ENCODE measurements at places on chromosomes 3 and 15.

GRCh38 chr3:95751509-95751908, 1062.9 kb upstream of the EPHA6 start:
- DNase-seq: no peak

DNA sequence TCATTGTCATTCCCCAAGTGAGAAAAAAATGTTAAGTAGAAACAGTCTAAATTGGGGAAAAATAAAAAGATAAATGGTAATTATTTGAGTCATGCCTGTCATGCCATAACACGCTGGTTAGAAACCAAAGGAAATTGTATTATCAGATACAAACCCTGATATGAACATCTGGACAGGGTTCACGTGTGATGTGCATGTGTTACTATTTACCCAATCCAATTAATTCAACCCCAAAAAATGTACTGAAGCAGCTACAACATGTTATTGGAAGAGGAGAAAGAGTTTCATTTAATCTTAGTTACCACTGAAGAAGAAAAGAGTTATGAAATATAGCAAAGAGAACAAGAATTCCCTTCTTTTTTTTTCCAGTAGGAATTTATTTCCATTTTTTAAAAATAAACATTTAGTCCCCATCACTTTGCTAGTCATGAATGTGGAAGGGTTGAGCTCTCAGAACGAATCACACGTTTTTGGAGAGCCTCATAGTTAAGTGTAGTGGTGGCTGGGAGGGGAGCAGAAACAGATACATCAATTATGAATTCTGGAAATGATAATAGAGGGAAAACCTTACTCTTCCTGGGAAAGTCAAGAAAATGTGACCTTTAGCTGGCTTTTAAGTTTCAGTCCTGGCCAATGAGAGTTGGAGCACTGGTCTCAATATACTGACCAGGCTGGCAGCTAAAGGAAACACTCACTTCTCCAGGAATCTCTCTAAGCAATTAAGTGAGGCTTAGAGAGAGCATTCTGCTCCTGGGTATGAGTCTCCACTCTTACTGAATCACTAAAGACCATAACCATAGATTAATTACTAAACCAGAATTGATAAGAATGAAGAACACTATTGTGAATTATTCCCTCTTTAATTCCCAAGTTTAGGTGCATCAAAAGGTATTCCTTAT, 796.5 kb downstream of the GRM7 start:
- no peak for DNase-seq

- DNase-seq: no peak
Measured at GRCh38 chr3:27714692-27715453, 7.2 kb downstream of the EOMES start.

DNA sequence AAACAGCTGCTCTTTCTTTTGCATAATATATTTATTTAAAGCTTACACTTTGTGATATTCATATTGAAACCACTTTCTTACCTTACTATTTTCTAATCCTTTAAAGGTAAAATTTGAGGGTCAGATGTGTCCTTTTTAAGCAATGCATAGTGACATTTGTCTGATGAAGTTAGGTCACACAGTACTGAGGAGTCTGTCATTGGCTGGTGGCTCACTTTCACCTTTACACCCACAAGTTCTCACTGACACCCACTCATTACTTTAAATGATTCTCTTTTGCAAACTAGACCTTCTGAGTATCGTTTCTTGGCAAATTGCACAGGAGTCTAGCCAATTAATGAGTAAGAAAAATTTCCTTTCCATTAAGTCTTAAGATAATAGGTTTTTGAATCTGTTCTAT, 758.3 kb upstream of the ARPP21 start:
- no peak for DNase-seq

DNA sequence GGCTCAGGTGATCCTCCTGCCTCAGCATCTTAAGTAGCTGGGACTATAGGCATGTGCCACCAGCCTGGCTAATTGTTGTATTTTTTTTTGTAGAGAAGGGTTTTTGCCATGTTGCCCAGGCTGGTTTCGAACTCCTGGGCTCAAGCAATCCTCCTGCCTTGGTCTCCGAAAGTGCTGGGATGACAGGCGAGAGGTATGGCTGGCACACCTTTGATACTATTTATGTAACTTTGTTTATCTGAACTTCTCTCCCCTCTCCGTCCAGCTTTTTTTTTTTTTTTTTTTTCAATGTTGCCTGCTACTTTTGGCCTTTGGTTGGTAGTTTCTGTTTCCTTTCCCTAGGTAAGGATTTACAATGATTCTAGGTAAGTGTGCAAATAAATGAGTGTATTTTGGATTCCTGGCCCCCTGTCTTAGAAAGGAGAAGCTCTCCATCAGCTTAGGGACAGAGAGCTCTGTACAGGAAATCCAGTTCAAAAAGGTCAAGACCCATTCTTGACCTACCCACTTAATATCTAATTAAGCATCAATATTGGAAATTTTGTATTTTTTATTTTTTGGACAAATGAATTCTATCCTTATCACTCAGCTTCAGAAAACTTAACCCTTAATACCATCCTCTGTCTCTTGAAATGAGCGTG, 6.8 kb downstream of the ARL6IP5 start:
- no peak for DNase-seq

GRCh38 chr3:24389108-24390090, 105.3 kb downstream of the THRB start:
- no peak for DNase-seq

- no peak for DNase-seq
Measured at GRCh38 chr3:113243846-113244245, 32.5 kb downstream of the BOC start.
